ENCODE measurements at places on chromosomes 4 and X. TPM values are rescaled to one million over a fixed set of nuclear protein-coding genes. Genes with fewer than 3 reads are reported as not detected.

- no peaks in the 10 kb centered on the region for H3K27me3 ChIP-seq
- no peaks in the 10 kb centered on the region for H3K4me1 ChIP-seq
Measured at GRCh38 chrX:86066998-86067397, 19.6 kb upstream of the CHM start.

Gene FAM47E
- 10.4 TPM for total RNA-seq

DNA sequence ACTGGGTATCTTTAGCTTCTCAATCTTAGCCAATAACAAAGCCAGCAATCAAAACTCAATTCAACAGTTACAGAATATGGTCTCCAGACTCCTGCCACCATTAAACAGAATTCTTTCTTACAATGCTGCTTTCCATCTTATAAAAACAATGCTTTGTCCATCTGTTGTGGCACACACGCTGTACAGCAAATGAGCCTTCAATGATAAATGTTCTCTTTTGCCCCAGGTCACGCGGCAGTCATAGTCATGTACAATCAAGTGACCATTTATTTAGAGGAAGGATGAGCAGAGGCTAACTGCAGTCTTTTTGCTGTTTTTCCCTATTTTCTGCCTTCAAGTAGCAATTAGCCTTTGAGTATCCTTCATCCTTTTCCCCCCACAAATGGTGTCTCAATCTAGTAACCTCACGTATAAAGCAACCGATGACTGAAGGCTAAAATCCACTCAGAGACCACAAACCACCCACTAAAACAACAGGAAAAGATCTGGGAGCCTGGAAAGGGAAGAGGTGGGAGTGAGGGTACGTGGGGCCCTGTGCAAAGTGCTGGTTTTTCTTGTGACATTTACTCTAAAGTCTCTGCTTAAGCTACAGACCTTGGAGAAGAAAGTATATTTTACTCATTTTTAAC lies 24.4 kb downstream of the TRIM2 start:
- no peak overlapping the region for H3K27ac ChIP-seq
- no peaks in the 10 kb centered on the region for H3K27me3 ChIP-seq
- no peak for DNase-seq
- H3K4me3 ChIP-seq = no peak overlapping the region

Gene RHOH
- 14.1 TPM for total RNA-seq

DNA sequence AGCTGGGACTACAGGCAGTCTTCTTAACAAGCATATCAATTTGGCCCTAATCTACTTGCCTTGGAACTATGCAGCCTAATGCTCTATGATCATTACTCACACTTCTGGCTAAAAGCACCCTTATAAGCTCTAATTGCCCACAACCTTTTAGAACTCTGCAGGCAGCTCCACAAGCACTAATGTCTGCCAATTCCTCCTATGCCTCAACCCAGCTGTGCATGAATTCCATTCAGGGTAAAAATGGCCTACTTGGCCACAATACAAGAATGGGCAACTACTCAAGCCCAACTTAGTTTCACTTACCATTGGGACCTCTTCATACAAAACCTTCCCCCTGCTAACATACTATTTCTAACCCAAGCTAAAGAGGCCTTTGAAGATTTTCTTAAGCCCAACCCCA lies 51.7 kb downstream of the ZNF718 start:
- H3K4me3 ChIP-seq = no peak overlapping the region
- H3K36me3 ChIP-seq = no peaks in the 10 kb centered on the region
- no peaks in the 10 kb centered on the region for H3K27me3 ChIP-seq
- DNase-seq = no peak
- no peak overlapping the region for H3K27ac ChIP-seq

GRCh38 chrX:3717742-3718420 lies 4.4 kb upstream of the PRKX start:
- H3K27me3 ChIP-seq = no peaks in the 10 kb centered on the region
- no peak overlapping the region for H3K4me3 ChIP-seq
- no peak overlapping the region for H3K27ac ChIP-seq
- no peak for DNase-seq
- H3K36me3 ChIP-seq = no peaks in the 10 kb centered on the region

Gene CYTL1
- total RNA-seq = 1.7 TPM

GRCh38 chr4:39933671-39934590 lies 43.8 kb downstream of the PDS5A start:
- no peaks in the 10 kb centered on the region for H3K36me3 ChIP-seq
- DNase-seq = peak; percentile 8
- no peaks in the 10 kb centered on the region for H3K27me3 ChIP-seq
- H3K4me1 ChIP-seq = peaks cover 2% of the 10 kb centered on the region
- H3K27ac ChIP-seq = no peak overlapping the region
- H3K4me3 ChIP-seq = no peak overlapping the region

GRCh38 chr4:2787230-2788100 lies 5.4 kb upstream of the SH3BP2 start:
- no peaks in the 10 kb centered on the region for H3K4me1 ChIP-seq
- no peak overlapping the region for H3K4me3 ChIP-seq
- H3K36me3 ChIP-seq = no peaks in the 10 kb centered on the region
- H3K27me3 ChIP-seq = no peaks in the 10 kb centered on the region

DNA sequence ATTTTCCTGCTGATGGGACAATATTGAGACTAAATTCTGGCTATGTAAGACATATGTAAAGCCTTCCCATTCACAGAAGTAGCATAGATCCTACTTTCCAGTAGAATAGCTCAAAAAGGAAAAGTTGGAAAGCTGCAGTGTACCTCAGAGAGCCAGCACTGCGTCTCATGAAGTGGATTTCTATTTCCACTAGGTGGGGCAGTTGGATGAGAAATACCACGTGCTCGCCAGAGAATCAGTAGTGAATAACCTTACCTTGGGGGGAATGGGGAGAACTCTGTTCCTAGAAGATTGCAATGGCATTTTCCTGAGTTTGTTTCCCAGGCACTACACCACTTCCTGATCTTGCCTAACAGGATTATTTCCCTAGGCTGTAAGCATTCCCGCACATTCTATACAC lies 907.1 kb downstream of the FSTL5 start:
- H3K36me3 ChIP-seq = no peaks in the 10 kb centered on the region
- H3K27ac ChIP-seq = no peak overlapping the region
- no peak overlapping the region for H3K4me3 ChIP-seq
- H3K4me1 ChIP-seq = no peaks in the 10 kb centered on the region

DNA sequence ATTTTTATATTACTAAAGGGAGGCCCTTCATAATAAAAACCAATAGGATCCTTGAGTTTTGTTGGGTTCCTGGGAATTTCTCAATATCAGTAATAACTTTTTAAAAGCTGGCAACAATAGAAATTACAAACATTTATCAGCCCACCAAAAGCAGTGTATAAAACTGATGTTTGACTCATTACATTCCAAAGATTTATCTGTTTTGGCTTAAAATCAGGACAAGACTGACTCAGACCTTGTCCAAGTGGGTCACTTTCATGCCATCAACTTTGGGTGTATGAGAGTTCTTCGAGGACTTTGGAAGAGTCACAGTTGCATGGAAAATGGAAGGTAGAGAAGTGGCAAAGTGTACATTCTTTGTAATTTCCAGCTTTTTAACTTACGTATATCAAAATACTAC lies 102.8 kb downstream of the FRMPD4 start:
- H3K36me3 ChIP-seq = no peaks in the 10 kb centered on the region
- no peak overlapping the region for H3K4me3 ChIP-seq
- no peaks in the 10 kb centered on the region for H3K4me1 ChIP-seq

Gene MTCP1
- 23.8 TPM for total RNA-seq

DNA sequence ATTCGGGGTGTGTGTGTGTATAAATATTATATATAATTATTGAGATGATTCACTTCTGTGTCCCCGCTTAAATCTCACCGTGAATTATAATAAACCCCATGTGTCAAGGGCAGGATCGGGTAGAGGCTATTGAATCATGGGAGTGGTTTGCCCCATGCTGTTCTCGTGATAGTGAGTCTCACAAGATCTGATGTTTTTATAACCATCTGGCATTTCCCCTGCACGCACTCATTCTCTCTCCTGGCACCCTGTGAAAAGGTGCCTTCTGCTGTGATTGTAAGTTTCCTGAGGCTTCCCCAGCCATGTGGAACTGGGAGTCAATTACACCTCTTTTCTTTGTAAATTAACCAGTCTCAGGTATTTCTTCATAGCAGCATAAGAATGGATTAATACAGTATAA lies 851.4 kb upstream of the AGA start:
- no peaks in the 10 kb centered on the region for H3K27me3 ChIP-seq
- no peak overlapping the region for H3K27ac ChIP-seq
- no peaks in the 10 kb centered on the region for H3K36me3 ChIP-seq
- no peak for DNase-seq

- no peak overlapping the region for H3K27ac ChIP-seq
- no peaks in the 10 kb centered on the region for H3K27me3 ChIP-seq
- H3K36me3 ChIP-seq = no peaks in the 10 kb centered on the region
- H3K4me3 ChIP-seq = no peak overlapping the region
- no peaks in the 10 kb centered on the region for H3K4me1 ChIP-seq
- no peak for DNase-seq
Measured at GRCh38 chr4:130808492-130808891, 1712.5 kb downstream of the C4orf33 start.

Gene S100G
- not detected for total RNA-seq

Gene IL2
- not detected for total RNA-seq

Gene MAGEA11
- total RNA-seq = not detected

GRCh38 chrX:389021-389441 lies 2.3 kb upstream of the PPP2R3B start:
- no peak overlapping the region for H3K4me3 ChIP-seq
- no peak overlapping the region for H3K27ac ChIP-seq
- H3K36me3 ChIP-seq = no peaks in the 10 kb centered on the region
- DNase-seq = peak; percentile 54

Gene MAGEA1
- not detected for total RNA-seq

GRCh38 chr4:180285796-180286195 lies 1957.4 kb upstream of the TENM3 start:
- no peaks in the 10 kb centered on the region for H3K36me3 ChIP-seq
- H3K4me3 ChIP-seq = no peak overlapping the region
- DNase-seq = no peak
- no peak overlapping the region for H3K27ac ChIP-seq

Gene NPY2R
- total RNA-seq = 0.54 TPM

DNA sequence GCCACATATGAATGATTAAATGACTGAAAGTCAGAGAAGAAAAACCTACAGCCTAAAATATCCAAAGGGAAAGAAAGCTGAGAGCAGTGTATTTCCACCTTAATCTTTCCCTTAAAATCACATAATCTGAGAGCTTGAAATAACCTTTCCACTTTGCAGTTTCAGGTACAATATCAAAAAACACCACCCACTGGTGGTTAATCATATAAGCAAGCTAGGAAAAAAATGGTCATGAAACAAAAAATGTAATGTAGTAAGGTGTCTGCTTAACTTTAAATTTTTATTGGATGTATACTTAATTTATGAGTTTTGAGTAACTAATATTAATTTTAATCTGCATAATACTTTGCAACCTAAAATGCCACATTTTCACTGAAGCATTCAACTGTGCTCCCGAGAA lies 3.2 kb downstream of the PRDM5 start:
- H3K4me1 ChIP-seq = no peaks in the 10 kb centered on the region
- no peak for DNase-seq
- H3K27ac ChIP-seq = no peak overlapping the region
- no peaks in the 10 kb centered on the region for H3K36me3 ChIP-seq
- no peak overlapping the region for H3K4me3 ChIP-seq
- no peaks in the 10 kb centered on the region for H3K27me3 ChIP-seq

Gene SSX1
- total RNA-seq = not detected

GRCh38 chrX:95762716-95763115 lies 921.9 kb upstream of the DIAPH2 start:
- H3K4me3 ChIP-seq = no peak overlapping the region
- DNase-seq = no peak
- H3K4me1 ChIP-seq = no peaks in the 10 kb centered on the region

DNA sequence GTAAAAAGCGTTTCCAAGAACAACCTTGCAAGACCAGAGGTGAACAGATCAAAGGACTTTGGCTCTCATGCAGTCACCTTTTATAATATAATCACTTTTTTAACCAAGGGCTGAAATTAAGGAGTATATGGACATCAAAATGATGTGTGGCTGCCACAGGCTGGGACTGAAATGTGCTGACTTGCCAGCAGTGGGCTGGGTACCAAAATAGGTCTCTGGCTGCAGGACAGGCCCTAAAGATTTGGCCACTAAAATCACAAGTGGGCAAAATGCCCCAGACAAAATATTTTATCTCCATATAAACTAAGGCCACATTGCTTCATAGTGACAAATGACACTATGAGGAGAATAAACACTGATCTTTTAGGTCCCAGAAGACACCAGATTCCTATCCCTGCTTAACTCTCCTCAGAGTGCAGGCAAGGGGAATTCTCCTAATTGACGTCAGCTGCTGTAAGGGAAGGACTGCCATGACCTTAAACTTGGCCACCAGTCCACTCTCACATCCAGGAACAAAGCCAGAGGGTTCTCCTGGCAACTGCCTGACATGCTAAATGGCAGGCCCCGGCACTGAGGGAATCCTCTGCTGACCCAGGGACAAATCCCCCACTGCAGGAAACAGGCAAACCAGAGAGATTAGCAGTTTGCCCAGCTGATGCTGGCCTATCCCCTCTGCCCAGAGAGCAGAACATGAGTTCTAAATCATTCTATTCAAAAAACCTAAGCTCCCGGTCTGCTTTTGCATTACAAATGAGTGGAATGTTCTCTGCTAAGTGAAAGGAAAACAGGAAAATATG lies 155.8 kb downstream of the PPP3CA start:
- no peak overlapping the region for H3K4me3 ChIP-seq
- H3K27me3 ChIP-seq = no peaks in the 10 kb centered on the region
- H3K27ac ChIP-seq = peak overlapping the region; percentile 15
- H3K4me1 ChIP-seq = no peaks in the 10 kb centered on the region
- no peaks in the 10 kb centered on the region for H3K36me3 ChIP-seq

GRCh38 chr4:84500386-84501201 lies 1.5 kb upstream of the NKX6-1 start:
- no peaks in the 10 kb centered on the region for H3K4me1 ChIP-seq
- H3K4me3 ChIP-seq = no peak overlapping the region
- peaks cover 67% of the 10 kb centered on the region for H3K27me3 ChIP-seq
- H3K27ac ChIP-seq = no peak overlapping the region

Gene MAGEB10
- total RNA-seq = not detected

Gene EGFL6
- not detected for total RNA-seq

- no peak for DNase-seq
- peaks cover 4% of the 10 kb centered on the region for H3K27me3 ChIP-seq
- peaks cover 16% of the 10 kb centered on the region for H3K4me1 ChIP-seq
- H3K36me3 ChIP-seq = no peaks in the 10 kb centered on the region
- no peak overlapping the region for H3K27ac ChIP-seq
- H3K4me3 ChIP-seq = no peak overlapping the region
Measured at GRCh38 chrX:41664375-41664901, 24.3 kb upstream of the GPR34 start.

Gene CT45A10
- not detected for total RNA-seq

Gene CSN2
- total RNA-seq = not detected

Gene TBCK
- total RNA-seq = 50.0 TPM

- no peak overlapping the region for H3K4me3 ChIP-seq
- no peaks in the 10 kb centered on the region for H3K27me3 ChIP-seq
- DNase-seq = no peak
- no peaks in the 10 kb centered on the region for H3K4me1 ChIP-seq
- H3K27ac ChIP-seq = no peak overlapping the region
- H3K36me3 ChIP-seq = no peaks in the 10 kb centered on the region
Measured at GRCh38 chr4:189021831-189022230, 882.6 kb downstream of the TRIML1 start.

Gene RASSF6
- 8.8 TPM for total RNA-seq

Gene TLR10
- 2.0 TPM for total RNA-seq

- DNase-seq = no peak
- H3K36me3 ChIP-seq = no peaks in the 10 kb centered on the region
- no peaks in the 10 kb centered on the region for H3K4me1 ChIP-seq
- no peaks in the 10 kb centered on the region for H3K27me3 ChIP-seq
- no peak overlapping the region for H3K27ac ChIP-seq
Measured at GRCh38 chrX:51837921-51838320, 55.5 kb upstream of the MAGED1 start.

Gene TRO
- total RNA-seq = 11.6 TPM
